ENCODE measurements at places on chromosomes 11 and 22. TPM values are rescaled to one million over a fixed set of nuclear protein-coding genes. Genes with fewer than 3 reads are reported as not detected.

- H3K27ac ChIP-seq: no peak overlapping the region
- H3K27me3 ChIP-seq: no peaks in the 10 kb centered on the region
- peaks cover 5% of the 10 kb centered on the region for H3K4me1 ChIP-seq
- H3K36me3 ChIP-seq: no peaks in the 10 kb centered on the region
Observed at GRCh38 chr11:116804001-116804400, 12.3 kb upstream of the APOA5 start.

- no peak for DNase-seq
- H3K4me3 ChIP-seq: no peak overlapping the region
- no peak overlapping the region for H3K27ac ChIP-seq
- no peaks in the 10 kb centered on the region for H3K36me3 ChIP-seq
- no peaks in the 10 kb centered on the region for H3K27me3 ChIP-seq
Observed at GRCh38 chr11:67344264-67344663, 9.1 kb downstream of the POLD4 start.

DNA sequence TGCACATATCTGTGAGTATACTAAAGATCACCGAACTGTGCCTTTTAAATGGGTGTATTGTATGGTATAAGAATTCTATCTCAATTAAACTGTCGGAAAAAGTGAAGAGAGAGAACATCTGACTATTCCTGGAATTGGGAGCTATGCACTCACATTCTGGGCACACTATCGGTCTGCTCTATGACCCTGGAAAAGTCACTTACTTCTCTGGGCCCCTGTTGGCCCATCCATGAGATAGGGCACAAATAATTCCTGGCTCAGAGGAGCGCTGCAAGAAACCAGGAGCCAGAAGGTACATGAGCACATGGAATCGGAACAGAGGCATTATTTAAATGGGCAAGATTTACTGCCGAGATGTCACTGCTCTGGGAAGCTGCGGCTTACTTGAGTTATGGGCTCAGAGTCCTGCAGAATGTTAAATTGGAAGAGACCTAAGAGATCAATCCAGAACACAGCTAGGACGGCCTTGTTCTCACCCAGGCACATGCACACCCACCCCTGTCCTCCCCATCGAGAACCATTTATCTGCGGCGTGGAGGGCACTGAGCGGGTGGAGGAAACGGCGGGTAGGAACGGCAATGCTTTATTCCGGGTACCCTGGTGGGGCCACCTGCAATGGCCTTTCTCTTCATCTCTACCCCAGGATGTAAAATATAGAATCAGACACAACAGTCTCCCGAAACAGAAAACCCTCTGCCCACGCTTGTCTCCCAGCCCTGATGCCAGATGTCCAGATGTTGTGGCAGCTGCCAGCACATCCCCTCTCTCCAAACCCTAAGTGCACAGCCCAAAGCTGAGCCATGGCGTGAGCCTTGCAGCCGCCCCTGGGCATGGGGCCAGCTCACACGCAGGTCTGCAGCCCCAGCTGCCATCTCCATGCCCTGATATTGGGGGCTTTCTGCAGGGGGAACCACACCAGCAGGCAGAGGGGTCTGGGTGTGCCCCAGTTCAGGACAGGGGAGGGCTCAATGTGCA, 142.4 kb downstream of the DSCAML1 start:
- H3K36me3 ChIP-seq: no peaks in the 10 kb centered on the region
- DNase-seq: no peak
- H3K4me1 ChIP-seq: no peaks in the 10 kb centered on the region
- peaks cover 31% of the 10 kb centered on the region for H3K27me3 ChIP-seq
- no peak overlapping the region for H3K4me3 ChIP-seq

- DNase-seq: no peak
- no peak overlapping the region for H3K27ac ChIP-seq
- H3K36me3 ChIP-seq: no peaks in the 10 kb centered on the region
- H3K4me1 ChIP-seq: peaks cover 3% of the 10 kb centered on the region
- H3K4me3 ChIP-seq: no peak overlapping the region
Observed at GRCh38 chr11:95684701-95685100, 104.9 kb downstream of the FAM76B start.

DNA sequence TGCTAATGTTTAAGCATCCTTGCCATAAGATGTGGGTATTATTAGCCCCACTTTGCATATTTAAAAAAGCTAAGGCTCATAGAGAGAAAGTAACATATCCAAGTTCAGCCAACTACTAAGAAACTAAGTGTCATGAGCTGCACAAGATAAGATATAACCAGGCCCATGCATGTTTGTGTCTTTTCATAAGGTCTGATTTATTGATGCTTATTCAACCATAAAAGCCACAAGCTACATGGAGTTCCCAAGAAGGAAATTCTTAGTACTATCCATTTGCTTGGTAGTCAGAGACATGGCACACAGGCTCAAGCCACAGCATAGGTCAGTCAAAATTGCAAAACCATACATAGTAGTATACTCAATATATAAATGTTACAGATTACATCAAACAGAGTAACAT, 488.5 kb downstream of the SOX6 start:
- no peak overlapping the region for H3K27ac ChIP-seq
- H3K36me3 ChIP-seq: no peaks in the 10 kb centered on the region
- no peak overlapping the region for H3K4me3 ChIP-seq
- no peak for DNase-seq
- no peaks in the 10 kb centered on the region for H3K27me3 ChIP-seq

GRCh38 chr11:92941676-92942571, 27.5 kb upstream of the MTNR1B start:
- H3K4me3 ChIP-seq: peak overlapping the region; percentile 29
- no peaks in the 10 kb centered on the region for H3K27me3 ChIP-seq
- H3K4me1 ChIP-seq: no peaks in the 10 kb centered on the region
- no peaks in the 10 kb centered on the region for H3K36me3 ChIP-seq
- no peak for DNase-seq

GRCh38 chr11:62477927-62478326, 59.1 kb downstream of the SCGB1A1 start:
- H3K4me3 ChIP-seq: no peak overlapping the region
- no peak overlapping the region for H3K27ac ChIP-seq
- peaks cover 11% of the 10 kb centered on the region for H3K4me1 ChIP-seq
- H3K27me3 ChIP-seq: no peaks in the 10 kb centered on the region
- no peaks in the 10 kb centered on the region for H3K36me3 ChIP-seq

- H3K27ac ChIP-seq: no peak overlapping the region
- peaks cover 7% of the 10 kb centered on the region for H3K4me1 ChIP-seq
- H3K36me3 ChIP-seq: no peaks in the 10 kb centered on the region
- DNase-seq: no peak
Observed at GRCh38 chr11:13465909-13466371, 2.9 kb upstream of the BTBD10 start.

GRCh38 chr11:69500285-69501120, 19.0 kb downstream of the LINC01488 start:
- H3K4me3 ChIP-seq: no peak overlapping the region
- H3K4me1 ChIP-seq: no peaks in the 10 kb centered on the region
- no peaks in the 10 kb centered on the region for H3K27me3 ChIP-seq

DNA sequence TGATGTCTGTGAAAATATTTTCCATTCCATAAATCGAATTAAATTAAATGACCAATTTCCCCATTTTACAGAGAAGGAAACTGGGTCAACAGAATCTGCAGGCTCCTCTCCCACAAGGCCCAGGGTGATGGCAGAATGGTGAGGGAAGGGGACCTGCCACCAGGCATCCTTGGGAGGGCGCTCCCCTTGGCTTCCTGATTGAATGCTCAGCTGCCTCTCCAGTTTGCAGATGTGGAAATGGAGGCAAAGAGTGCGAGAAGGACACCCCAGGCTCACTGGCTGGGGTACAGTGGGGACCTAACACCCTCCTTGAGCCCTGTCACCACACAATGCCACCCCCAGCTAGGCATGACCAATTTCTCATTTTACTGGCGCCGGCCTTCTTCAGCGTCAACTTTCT, 28.5 kb upstream of the CSNK1E start:
- peak; percentile 30 for DNase-seq
- H3K4me3 ChIP-seq: no peak overlapping the region
- no peaks in the 10 kb centered on the region for H3K27me3 ChIP-seq
- H3K36me3 ChIP-seq: peaks cover 3% of the 10 kb centered on the region

DNA sequence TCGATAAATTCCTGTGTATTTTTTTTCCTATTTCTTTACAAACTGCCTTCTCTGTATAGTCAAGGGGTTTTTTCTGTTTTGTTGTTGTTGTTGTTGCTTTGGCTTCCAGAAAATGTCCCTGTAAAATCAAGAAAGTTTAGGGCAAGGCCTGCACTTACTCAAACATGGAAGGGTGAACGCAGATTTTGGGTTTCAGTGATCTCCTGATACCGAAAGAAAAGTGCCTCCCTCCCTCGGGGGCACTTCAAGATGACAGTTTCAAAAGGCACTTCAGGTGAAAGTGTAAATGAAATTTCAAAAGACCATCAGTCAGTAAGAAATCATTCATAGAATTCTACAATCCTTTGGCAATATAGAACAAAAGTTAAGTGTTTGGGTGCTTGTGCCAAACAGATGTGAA, 43.4 kb upstream of the TMPRSS4 start:
- H3K36me3 ChIP-seq: no peaks in the 10 kb centered on the region
- H3K27ac ChIP-seq: no peak overlapping the region
- H3K27me3 ChIP-seq: no peaks in the 10 kb centered on the region

- H3K4me1 ChIP-seq: peaks cover 6% of the 10 kb centered on the region
- H3K27ac ChIP-seq: no peak overlapping the region
- H3K4me3 ChIP-seq: no peak overlapping the region
- H3K27me3 ChIP-seq: no peaks in the 10 kb centered on the region
- peak; percentile 54 for DNase-seq
- no peaks in the 10 kb centered on the region for H3K36me3 ChIP-seq
Observed at GRCh38 chr11:45993531-45994001, 71.1 kb downstream of the LARGE2 start.

DNA sequence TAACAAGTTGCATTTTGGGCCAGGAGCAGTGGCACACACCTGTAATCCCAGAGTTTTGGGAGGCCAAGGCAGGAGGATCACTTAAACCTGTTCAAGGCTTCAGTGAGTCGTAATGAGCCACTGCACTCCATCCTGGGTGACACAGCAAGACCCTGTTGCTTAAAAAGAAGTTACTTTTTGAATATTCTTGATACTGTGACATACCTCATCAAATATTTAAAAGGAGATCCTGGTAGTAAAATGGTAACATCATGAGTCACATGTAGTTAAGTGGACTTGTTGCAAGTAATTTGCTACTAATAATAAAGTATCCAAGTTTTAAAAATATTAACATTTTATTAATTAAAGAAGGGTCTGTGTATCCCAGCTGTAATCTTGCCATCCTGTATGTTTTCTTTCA, 18.3 kb downstream of the HMGXB4 start:
- no peak overlapping the region for H3K4me3 ChIP-seq
- DNase-seq: no peak
- H3K27ac ChIP-seq: no peak overlapping the region
- H3K36me3 ChIP-seq: peaks cover 87% of the 10 kb centered on the region
- H3K4me1 ChIP-seq: no peaks in the 10 kb centered on the region
- H3K27me3 ChIP-seq: no peaks in the 10 kb centered on the region

GRCh38 chr11:59261150-59261549, 48.4 kb upstream of the MPEG1 start:
- H3K36me3 ChIP-seq: no peaks in the 10 kb centered on the region
- no peaks in the 10 kb centered on the region for H3K27me3 ChIP-seq
- H3K4me1 ChIP-seq: no peaks in the 10 kb centered on the region

- H3K27ac ChIP-seq: no peak overlapping the region
- no peaks in the 10 kb centered on the region for H3K27me3 ChIP-seq
- DNase-seq: peak; percentile 6
Observed at GRCh38 chr11:69370984-69371709, 77.2 kb downstream of the MYEOV start.

GRCh38 chr11:30983776-30984441, 385.6 kb downstream of the DCDC1 start:
- no peak overlapping the region for H3K4me3 ChIP-seq
- H3K27ac ChIP-seq: no peak overlapping the region
- no peaks in the 10 kb centered on the region for H3K4me1 ChIP-seq
- H3K27me3 ChIP-seq: no peaks in the 10 kb centered on the region
- no peaks in the 10 kb centered on the region for H3K36me3 ChIP-seq

Gene TEX54
- not detected for total RNA-seq

Gene LRRC74B
- not detected for total RNA-seq

Gene SLC22A25
- total RNA-seq: 0.18 TPM

Gene HIC2
- total RNA-seq: 35.4 TPM

Gene INPP5J
- 2.9 TPM for total RNA-seq

Gene OR6A2
- total RNA-seq: 0.09 TPM

Gene POLR2F
- 98.0 TPM for total RNA-seq

Gene MFRP
- total RNA-seq: not detected

Gene MIAT
- total RNA-seq: 1.2 TPM

Gene GPHA2
- not detected for total RNA-seq

Gene KCNK4
- 0.23 TPM for total RNA-seq

All from endodermal cell (in vitro differentiated cells).